Right ventricle myocardium superior (tissue), 1 donor: ENCODE measurements at places on chromosomes 11 and 22. TPM values are rescaled to one million over a fixed set of nuclear protein-coding genes. Genes with fewer than 3 reads are reported as not detected.

CEND1 gene
- 0.19 TPM for total RNA-seq

FLRT1 gene
- total RNA-seq = 0.35 TPM

FAT3 gene
- 0.24 TPM for total RNA-seq

GLYATL1 gene
- not detected for total RNA-seq

GRCh38 chr11:49208006-49208721, at the start of gene FOLH1:
FOLH1 (minus strand) TSS chr11:49208602; CDS start chr11:49208409, 193 bp downstream.
- DNase-seq = peak; percentile 49

GRCh38 chr11:71402878-71403277, 45.3 kb downstream of the DHCR7 start:
- DNase-seq = no peak

DNA sequence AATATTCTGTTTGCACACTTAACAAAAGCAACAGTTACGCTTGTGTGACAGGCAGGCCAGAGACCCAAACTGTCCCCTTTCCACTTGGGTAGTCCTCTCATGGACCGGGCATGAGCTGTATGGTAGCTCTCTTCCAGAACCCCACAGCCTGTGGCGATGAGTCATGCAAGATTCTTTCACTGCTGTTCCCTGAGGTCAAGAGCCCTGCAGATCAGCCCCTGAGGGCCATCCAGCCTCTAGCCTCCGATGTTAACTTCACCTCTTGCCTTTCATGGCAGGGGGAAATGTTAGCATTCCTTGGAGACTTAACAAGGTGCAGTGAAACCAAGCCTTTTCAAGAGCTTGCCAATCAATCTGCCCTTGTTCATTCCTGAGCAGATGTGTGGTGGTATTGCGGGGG, 63.2 kb upstream of the DEUP1 start:
- no peak for DNase-seq

DNA sequence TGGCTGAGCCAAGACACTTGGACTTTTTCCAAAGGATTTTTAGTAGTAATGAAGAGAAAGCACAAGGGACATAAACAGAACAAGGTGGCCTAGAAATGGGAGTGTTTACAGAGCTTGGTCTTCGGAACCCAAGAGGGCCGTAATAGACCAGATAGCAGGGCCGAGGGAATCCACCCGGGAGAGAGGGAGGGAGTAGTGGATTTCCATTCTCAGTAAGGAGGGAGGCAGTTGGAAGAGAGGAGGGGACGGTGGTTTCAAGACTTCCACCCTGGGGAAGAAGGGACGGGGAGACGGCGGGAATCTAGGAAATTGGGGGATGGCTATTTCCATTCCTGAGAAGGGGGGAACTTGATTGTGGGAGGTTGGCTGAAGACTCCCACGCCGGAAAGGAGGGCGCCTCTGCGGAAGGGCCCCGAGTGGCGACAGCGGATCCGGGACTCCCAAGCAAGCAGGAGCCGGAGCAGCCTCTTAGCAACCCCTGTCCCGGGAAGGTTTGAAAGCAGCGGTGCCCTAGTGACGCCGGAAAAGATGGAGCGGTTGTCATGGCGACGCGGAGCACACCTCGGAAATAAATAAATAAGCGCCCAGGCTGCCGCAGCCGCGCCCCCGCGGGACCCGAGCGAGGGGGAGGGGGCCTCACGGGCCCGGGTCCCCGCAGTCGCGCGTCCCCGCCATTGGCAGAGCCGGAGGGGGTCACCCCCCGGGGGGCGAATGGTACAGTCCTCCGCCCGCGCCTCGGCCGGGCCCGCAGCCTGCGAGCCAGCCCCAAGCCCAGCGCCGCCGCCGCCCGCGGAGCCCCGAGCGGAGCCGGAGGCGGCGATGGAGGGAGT, 31.6 kb downstream of the EIF3F start:
- peak; percentile 86 for DNase-seq

AP2A2 gene
- 53.5 TPM for total RNA-seq

DNA sequence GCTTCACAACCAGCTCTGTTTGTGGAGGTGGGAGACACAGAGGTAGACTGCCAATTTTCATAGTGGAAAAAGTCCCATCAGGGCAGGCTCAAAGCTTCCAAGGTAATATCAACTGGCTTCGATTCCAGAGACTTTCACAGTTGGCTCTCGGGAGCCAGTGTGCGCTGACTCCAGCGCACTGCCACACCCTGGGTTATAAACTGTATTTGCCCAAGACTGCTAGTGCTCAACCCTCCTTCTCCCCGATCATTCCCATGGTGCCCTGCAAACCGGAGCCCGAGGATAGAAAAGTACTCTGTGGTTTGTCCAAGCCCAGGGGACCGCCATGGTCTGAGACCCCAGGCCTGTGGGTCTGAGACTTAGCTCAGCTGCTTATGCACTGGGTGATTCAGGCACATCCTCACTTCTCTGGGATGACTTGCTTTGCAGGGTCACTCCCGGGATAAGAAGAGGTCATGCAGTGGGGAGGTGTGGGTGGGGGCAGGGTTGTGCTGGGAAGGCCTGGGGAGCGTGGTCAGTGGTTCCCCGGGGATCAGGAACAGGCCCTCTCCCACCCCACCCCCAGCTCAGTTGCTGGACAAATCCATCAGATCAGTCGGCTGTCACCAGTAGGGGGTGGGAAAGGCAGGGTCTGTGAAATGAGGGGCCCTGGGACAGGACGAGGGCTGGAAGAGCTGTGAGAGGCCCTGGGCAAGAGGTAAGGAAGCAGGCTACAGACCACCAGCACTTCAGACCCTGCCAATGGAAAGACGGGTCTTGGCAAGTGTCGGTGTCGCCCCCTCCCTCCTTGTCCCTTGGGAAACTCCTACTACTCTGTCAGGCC, 26.7 kb upstream of the PICK1 start:
- DNase-seq = no peak

DNA sequence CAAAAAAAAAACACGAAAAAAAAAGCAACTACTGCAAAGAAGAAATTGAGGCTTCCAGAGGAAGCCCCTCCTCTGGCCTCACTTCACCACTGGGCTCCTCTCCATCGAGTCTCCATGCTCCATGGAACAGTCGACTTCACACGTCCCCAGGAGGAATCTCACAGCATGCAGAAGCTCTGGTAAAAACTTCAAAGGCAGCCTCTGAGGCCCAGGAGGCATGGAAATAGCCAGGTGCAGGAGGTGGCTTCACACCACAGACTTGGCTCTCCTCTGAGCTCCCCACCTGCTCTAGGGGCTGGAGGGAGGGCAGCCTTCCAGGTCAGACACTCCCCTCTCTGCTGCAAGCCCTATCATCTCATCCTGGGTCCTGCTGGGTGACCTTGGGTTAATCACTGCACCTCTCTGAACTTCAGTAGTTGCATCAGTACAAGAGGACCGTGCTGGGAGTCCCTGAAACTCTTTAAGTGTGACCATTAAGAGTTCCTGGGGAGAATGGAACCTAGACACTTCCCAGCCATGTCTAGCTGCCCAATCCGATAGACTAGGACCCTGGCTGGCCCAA, 8.2 kb downstream of the PDE2A start:
- no peak for DNase-seq

GRCh38 chr11:58726737-58727414, 4.9 kb downstream of the GLYAT start:
- DNase-seq = no peak

- no peak for DNase-seq
Observed at GRCh38 chr11:19670030-19670791, 42.4 kb upstream of the NAV2 start.

- peak; percentile 86 for DNase-seq
Observed at GRCh38 chr22:23305922-23306374, 125.6 kb downstream of the BCR start.

PLA2G3 gene
- total RNA-seq = not detected

MGAT3 gene
- total RNA-seq = 3.9 TPM

LRRC56 gene
- total RNA-seq = 0.13 TPM

DNA sequence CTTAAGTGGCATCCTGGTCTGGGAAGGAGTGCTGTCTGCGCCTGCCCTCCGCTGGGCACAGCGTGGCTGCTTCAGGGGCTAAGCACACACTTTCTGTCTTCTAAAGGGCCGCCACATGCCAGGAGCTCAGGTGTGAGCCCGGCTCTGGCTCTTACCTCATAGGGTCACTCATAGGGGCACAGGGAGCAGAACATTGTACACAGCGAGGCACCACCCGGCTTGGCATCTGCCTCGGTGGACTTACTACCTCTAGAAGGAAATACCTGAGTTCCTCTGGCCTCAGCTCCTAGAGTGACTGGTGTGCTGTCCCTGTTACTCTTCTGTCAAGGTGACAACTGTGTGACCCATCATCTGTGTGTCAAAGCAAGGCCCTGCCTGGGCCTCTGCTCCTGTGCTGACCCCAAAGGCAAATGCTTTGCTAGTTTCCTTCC, 13.4 kb downstream of the NEAT1 start:
- DNase-seq = peak; percentile 49

GRCh38 chr11:101446238-101446637, 137.6 kb downstream of the TRPC6 start:
- no peak for DNase-seq

DNA sequence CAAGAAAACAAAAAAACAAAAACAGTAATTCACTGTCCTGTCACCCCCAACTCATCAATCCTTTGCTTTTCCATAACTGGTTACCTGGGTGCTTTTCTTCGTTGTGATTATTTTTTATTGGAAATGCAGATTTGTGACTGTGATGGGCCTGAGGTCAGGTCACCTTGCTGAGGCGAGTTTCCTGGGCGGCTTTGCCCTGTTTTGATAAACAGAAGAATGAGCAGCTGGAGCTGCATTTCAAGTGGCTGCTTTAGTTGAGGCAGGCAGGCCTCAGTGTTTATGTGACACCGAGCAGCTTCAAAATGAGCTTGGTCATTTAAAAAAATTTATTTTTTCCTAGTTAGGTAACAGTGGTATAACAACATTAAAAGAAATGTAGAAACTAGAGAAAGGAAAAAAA, 22.2 kb downstream of the PTPRJ start:
- DNase-seq = no peak
